Activated CD4-positive, alpha-beta T cell treated with anti-CD3 and anti-CD28 coated beads, Interleukin-2, amount 50 U/mL, for 24 hours (primary cell): ENCODE measurements at places on chromosomes 12 and 14.

DNA sequence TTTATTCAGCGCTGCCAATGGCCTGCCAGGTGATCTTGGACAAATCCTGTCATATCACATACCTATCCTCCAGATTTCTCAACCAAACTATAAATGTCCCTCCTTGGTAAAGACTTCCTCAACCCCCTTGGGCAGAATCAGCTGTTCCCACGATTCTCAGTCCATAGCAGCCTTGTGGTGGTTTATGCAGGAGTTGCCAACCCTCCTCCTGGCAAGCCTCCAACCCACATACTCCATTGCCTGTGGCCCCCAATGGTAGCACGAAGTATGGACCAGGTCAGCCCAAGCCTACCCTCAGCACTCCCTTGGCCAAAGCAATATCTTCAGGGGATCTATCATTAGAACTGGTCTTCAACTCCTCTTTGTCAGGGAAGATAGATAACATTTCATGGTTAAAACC, 27.0 kb downstream of the FBLN5 start:
- no peak for DNase-seq

DNA sequence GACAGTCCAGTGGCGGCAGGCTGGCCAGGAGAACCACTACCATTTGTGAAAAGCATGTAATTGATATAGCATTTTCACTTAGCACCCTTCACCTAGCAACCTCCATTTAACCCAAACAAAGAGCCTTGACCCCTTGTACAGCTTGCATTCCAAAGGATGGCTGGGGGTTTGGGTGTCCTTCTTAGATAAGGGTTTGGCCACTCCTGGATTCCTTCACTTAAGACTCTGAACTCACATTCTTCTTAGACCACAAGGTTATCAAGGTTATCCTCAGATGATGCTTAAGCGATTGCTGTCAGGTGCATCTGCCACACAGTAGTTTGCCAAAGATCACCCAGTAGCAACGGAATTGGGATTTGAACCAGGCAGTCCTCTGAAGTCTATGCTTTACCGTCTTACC, 102.8 kb downstream of the ZNF664 start:
- DNase-seq = no peak

- no peak for DNase-seq
Measured at GRCh38 chr12:43112101-43112920, 439.7 kb downstream of the ADAMTS20 start.

DNA sequence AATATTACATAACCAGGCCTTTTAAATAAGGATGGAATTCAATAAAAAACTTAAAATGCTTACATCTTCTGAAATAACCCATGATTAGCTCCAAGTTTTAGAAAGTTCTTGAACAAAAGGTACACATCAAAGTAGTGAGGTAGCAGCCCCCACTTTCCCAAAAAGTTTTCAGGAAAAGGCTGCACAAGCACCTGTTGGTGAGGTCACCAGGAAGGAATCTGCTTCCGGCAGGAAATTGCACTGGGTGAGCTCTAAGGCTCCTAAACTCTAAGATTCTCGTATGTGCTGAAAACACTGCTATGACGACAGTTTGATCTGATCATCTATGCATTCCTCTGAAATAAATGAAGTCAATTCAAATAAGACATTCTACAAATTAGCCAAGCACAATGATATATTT, 34.3 kb upstream of the TTC7B start:
- no peak for DNase-seq

GRCh38 chr14:68774771-68775613, 17.9 kb downstream of the ZFP36L1 start:
- DNase-seq = no peak

- no peak for DNase-seq
Measured at GRCh38 chr12:27549801-27550652, 26.0 kb downstream of the PPFIBP1 start.

GRCh38 chr12:42574851-42575266, 14.7 kb downstream of the PRICKLE1 start:
- no peak for DNase-seq

GRCh38 chr14:35222872-35223466, 69.2 kb upstream of the PSMA6 start:
- DNase-seq = no peak

DNA sequence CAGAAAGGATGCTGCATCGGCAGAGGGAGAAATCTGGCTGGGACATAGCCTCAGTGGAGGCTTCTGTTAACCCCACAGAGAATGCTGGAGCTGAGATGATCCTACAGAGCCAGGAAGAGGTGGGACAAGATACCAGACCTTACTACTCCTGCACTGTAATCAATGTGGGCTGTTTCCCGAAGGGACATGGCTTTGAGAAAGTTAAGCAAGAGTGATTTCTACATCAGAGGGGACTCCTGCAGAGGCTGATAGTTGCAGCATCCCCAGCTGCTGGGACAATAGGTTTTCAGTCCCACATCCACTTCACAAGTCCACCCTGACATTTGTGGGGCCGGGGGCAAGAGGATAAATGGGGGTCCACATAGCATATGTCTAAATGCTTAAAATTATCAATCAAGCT, 22.5 kb upstream of the CMKLR1 start:
- no peak for DNase-seq
